Stimulated activated CD8-positive, alpha-beta memory T cell treated with anti-CD3 and anti-CD28 coated beads, Interleukin-7, amount 100 ng/mL, for 1 hour (primary cell): ENCODE measurements at places on chromosomes 6 and 20.

DNA sequence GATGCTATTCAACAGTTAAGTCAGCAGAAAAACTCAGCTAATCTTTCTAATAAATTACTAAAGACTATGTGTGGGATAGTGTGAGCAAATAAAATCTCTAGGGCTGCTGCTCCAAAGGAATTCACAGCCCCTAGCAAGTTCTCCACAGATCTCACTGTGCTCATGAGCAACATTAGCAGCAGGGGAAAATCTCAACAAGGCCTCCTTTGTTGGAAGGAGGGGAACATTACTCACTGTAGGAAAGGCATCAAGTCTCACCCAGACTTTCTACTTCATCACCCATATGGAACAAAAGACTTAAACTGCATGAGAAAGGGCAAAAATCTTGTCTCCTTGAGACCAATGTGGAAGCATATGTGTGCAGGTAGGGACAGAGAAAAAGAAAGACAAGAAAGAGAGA is 726.4 kb upstream of the SLC35B3 start:
- DNase-seq: no peak

DNA sequence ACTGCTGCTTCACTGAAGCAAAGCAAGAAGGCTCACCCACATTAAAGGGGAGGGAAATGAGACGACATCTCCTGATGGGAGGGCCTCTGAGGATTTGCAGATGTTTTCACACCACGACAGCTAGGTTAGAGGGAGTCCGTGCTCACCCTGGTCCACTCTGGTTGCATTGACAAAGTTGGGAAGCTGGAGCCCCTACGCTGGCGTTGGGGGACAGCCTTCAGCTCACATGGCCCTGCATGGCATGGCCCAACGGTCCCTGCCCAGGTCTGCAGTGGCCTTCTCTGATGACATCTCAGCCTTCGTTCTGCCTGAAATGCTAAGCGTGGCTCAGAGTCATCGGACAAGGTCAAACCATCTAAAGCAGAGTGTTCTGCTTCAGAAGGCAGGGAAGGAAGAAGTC is 3.8 kb upstream of the NAPB start:
- DNase-seq: no peak

DNA sequence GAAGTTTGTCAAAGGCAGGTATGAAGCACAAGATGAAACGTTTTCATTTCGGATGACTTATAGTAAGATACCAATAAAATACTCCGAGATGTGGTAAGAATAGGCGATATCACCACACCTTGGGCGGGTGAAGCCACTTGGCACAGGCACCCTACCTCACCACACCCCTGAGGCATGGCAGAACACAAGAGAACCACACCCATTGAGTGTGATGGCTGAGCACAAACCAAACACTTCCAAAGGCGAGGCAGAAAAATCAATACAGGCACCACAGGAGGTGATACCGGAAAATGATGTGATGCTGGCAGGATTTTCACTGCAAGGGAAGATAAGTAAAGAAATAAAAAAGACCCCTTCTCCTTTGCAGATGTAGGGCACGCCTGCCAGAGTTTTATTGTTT is 332.9 kb upstream of the PRDM1 start:
- no peak for DNase-seq

- DNase-seq: no peak
These were observed 17.0 kb downstream of the PRDM1 start for GRCh38 chr6:106102967-106103727.
